ENCODE measurements at places on chromosomes 2 and 18.

GRCh38 chr2:38968021-38968420, 78.3 kb downstream of the ARHGEF33 start:
- DNase-seq, result no peak

- no peak for DNase-seq
Measured at GRCh38 chr2:231001036-231001435, 5.1 kb downstream of the SPATA3 start.

GRCh38 chr2:237190966-237191713, 105.5 kb downstream of the COPS8 start:
- no peak for DNase-seq

DNA sequence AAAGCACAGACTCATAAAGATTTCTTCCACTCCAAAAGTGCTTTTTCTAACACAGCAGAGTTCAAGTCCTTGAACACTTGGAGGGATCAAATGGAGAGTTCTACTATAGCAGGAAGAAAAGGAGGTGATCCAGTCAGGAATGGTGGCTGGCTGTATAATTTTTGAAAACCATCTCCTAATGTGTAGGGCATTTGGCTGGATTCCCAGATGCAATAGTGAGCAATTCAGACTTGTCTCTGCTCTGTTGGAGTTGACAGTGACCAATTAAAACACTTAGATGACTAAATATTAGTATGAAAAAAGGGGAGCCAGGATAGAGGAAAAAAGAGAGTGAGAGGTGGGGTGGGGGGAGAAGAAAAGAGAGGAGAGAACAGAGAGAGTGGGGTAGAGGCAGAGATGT, 5.3 kb upstream of the G6PC2 start:
- no peak for DNase-seq

DNA sequence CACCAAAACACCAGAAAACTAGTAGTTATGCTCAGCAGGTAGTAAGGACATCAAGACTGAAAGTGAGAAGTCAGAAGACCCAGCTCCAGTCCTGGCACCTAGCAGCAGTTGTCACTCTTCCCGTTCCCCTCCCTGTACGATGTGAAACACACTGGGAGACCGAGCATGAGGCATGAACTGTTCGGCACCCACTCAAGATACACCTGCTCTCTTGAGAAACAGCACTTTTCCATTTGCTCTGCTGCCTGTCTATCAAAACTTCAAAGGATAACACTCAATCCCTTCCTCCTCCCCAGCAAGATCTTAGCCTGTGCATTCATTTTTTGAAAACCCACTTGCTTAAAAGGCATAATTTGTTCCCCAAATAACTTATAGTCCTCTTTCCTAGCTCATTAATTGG, 123.9 kb downstream of the PLEKHM3 start:
- no peak for DNase-seq

- no peak for DNase-seq
Measured at GRCh38 chr2:47194410-47194809, 39.3 kb upstream of the STPG4 start.

DNA sequence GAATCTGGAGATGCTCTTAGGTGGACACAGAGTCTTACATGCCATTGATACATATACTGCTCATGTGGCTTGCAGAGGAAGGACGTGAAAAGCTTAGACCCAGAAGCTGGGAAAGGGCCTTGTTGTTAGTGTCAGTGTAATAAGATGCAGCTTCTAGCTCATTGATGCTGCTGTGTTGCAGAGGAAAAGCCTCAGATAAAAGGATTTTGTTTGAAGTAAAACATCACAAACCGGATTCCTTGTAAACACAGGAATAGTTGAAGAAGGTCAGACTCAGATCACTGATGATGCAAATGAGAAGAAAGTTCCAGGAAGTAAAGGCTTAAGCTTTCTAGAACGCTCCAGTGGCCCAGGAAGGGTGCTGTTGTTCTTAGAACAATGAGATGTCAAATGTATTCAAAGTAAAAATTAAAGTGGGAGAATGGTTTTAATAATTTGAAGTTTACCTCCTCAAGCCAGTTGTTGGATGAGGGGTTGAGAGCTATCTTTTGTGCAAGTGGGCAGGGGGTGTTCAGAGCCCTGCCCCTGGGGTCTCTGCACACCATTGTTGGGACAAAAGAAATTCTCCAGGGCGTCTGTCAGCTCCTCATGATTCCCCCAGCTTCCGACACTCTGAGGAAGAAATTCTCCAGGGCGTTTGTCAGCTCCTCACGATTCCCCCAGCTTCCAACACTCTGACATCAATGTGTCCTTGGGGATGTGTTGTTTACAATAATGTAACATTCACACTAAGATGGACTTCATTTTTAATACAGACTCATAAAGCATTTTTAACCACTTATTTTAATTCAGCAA, 61.3 kb upstream of the CHMP1B start:
- no peak for DNase-seq

- DNase-seq, result no peak
Measured at GRCh38 chr2:86337244-86337835, at the start of gene REEP1. Gene REEP1 (minus strand): TSS chr2:86337626. CDS start chr2:86337510, 116 bp downstream.

DNA sequence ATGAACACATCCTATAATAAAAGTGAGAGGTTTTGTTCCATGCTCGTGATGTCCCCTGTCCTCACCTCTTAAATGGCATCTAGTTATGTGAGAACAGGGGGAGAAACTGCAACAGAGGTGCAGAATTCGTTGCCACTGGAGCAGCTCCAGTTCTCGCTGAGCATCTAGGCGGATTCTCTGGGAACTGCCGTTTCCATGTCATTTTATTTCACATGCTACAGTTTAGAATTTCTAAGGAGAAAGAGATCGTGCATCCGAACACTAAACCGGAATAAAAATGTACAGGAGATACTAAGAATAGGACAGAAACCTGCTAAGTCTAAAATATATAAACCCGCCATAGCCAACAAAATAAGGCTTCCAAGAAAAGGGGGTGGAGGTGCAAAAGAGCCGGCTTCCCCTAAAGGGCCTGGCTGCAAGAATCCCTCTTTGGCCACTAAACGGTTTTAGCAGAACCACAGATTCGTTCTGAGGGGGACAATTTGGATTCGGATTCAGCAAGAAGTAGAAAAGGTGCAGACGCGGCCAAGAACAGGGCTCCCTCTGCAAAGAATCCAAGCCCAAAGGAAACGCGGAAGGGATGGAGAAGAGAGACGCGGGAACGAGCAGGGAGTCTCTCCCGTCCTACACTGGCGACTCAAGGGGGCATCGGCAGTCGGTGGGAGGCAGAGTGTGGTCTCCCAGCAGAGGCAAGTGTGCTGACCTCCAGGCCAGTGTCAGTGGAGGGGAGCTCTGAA, 1.3 kb downstream of the TMEM163 start:
- no peak for DNase-seq

DNA sequence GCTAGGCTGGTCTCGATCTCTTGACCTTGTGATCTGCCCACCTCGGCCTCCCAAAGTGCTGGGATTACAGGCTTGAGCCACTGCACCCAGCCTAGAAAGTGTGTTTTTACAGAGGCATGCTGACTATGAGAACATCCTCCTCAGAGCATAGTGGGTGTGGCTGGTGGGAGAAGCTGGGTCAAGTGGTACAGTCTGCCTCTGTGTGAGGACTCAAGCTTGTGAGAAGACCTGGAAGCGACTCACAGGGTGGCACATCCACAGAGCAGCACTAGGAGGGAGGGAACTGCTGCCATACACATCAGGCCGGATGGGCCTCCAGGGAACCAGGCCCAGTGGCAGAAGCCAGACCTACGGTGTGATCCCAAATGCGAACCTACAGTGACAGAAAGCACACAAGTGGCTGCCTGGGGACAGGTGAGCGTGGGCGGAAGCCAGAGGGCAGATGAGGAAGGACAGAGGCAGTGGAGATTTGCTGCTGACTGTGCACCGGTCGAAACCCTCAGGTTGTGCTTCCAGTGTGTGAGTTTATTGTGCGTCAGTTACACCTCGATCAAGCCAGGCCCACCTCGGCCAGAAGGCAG, 8.9 kb downstream of the ARHGEF4 start:
- DNase-seq, result no peak

DNA sequence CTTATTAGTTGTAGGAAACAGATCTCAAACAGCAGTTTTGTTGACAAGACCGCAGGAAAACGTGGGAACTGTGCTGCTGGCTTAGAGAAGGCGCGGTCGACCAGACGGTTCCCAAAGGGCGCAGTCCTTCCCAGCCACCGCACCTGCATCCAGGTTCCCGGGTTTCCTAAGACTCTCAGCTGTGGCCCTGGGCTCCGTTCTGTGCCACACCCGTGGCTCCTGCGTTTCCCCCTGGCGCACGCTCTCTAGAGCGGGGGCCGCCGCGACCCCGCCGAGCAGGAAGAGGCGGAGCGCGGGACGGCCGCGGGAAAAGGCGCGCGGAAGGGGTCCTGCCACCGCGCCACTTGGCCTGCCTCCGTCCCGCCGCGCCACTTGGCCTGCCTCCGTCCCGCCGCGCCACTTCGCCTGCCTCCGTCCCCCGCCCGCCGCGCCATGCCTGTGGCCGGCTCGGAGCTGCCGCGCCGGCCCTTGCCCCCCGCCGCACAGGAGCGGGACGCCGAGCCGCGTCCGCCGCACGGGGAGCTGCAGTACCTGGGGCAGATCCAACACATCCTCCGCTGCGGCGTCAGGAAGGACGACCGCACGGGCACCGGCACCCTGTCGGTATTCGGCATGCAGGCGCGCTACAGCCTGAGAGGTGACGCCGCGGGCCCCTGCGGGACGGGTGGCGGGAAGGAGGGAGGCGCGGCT, at the start of gene TYMS:
TSS of gene TYMS (plus strand) at position 343 of the 690 bp plus-strand sequence. CDS start at position 433, 90 bp downstream.
- no peak for DNase-seq

- DNase-seq, result no peak
Measured at GRCh38 chr18:8889489-8889888, 184.1 kb downstream of the MTCL1 start.

DNA sequence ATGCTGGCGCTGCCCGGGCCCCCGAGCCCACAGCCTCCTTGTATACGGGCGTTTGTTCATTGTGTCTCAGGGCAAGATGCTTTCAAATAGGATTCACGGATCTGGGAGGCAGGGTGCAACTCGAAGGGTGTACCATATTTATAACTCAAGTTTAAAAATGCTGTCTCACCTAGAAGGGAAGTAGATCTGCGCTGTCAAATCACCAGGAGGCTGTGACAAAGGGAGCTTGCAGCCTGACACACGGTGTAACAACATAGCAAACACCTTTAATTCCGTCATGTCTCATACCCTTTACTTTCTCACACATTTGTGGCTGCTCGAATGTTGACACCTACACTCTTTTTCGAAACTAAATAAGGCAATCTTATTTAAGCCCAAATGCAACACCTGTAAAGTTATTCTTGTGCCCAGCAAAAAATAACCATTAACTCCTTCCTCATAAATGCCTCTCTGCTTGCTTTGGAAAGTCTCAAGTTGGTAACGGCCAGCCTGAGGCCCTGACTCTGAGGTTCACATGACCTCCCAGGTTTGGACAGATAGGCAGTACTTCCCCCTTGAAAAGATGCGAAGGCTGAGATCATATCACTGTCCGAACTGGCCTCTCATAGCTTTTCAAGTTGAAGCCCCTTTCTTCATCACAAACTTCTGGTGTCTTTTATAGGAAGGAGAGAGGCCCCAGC, 11.6 kb downstream of the ZEB2 start:
- DNase-seq, result no peak

DNA sequence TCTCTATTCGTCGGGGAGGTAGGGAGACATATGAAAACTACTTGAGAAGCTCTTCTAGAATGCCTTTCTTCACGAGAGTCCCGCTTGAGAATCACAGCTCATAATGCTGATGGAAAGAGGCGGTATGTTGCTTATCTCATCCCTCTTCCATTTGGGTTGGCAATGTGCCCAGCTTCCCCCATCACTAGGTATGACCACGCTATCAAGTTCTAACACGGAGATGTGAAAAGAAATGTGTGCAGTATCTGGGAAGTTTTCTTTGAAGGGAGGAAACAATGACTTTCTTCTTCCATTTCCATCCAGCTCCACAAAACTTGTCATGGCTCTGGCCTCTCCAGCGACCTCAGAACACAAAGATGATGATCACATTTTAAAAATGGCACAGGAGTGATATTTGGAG, 742.4 kb downstream of the DCDC2C start:
- DNase-seq, result no peak

DNA sequence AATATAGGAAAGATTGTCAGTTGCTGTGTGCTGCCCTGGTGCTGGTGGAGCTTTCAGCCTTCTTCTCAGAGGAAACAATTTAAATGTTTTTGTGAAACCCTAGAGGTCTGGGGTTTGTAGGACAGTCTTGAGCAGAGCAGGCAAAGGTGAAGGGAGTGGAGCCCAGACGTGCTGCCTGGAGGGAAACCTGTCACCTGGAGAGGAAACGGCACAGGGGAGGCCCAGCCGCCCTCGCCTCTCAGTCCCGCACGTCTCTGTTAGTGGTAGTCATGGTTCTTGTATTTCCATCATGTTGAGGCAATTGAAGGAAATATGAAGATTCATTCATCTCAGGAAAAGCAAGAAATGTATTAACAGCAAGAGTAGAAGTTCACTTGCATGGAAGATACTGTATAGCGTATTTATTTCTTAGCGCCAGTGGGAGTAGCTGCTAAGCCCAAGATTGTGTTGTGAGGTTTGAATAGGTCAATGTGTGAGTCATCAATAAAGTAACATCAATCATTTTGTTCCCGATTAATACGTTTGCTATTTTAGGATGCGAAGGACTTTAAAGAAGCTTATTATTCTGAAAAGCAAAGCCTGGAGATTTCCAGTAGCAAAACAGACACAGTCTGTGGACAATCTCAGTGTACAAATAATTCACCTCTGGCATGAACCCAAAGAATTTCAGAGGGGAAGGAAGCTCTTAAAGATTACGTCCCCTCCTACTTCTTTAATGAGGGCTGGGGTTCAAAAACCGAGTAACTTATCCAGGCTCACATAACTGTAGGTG, 70.4 kb downstream of the LRRFIP1 start:
- DNase-seq, result no peak

DNA sequence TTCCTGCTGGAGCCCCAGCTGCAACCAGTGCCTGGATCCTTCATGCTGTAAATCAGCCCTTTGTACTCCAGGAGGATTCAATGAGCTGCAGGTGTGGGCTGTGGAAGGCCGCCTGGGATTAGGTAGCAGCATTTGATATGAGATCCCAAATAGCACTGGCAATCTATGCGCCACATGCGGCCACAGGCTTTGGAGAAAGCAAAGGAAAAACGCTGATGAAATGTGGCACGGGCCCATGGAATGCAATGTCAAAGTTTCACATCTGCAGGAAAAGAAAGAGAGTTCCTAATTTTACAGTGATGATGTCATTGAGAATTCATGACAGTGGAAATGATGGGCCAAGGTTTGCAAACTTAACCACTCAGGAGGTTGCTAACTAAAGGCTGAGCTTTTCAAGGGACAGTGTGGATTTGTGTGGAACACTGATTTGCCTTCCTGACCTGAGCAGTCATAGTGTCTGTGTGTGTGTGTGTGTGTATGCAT, 216.4 kb upstream of the OSR1 start:
- no peak for DNase-seq

GRCh38 chr2:175004980-175005732, at the start of gene CHN1:
Gene CHN1 (minus strand): TSS chr2:175005381. CDS start chr2:175004912, 469 bp downstream.
- peak; percentile 19 for DNase-seq
